ENCODE measurements at places on chromosomes 3 and 15. TPM values are rescaled to one million over a fixed set of nuclear protein-coding genes. Genes with fewer than 3 reads are reported as not detected.

- no peak overlapping the region for H3K27ac ChIP-seq
- no peaks in the 10 kb centered on the region for H3K27me3 ChIP-seq
- no peaks in the 10 kb centered on the region for H3K36me3 ChIP-seq
- H3K4me1 ChIP-seq, result no peaks in the 10 kb centered on the region
- DNase-seq, result no peak
Observed at GRCh38 chr15:42141795-42142667, 14.4 kb downstream of the PLA2G4F start.

DNA sequence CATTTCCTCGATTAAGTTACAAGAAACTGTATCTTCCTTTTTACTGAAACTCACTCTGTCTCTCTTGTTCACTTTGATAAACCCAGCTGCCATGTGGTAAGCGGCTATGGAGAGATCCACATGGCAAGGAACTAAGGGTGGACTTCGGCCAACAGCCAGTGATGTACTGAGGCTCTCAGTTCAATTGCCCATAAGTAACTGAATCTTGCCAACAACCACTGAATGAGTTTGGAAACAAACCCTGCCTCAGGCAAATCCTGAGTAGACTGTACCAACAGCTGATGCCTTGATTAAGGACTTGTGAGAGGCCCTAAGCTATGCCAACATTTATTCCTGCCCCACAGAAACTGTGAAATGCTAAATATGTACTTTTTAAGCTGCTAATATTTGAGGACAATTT is 433.5 kb downstream of the PLOD2 start:
- H3K4me3 ChIP-seq, result no peak overlapping the region
- DNase-seq, result no peak
- H3K36me3 ChIP-seq, result no peaks in the 10 kb centered on the region

GRCh38 chr3:135844386-135844785 is 121.1 kb upstream of the PPP2R3A start:
- H3K4me3 ChIP-seq, result no peak overlapping the region
- H3K27ac ChIP-seq, result no peak overlapping the region
- no peak for DNase-seq
- H3K36me3 ChIP-seq, result no peaks in the 10 kb centered on the region

DNA sequence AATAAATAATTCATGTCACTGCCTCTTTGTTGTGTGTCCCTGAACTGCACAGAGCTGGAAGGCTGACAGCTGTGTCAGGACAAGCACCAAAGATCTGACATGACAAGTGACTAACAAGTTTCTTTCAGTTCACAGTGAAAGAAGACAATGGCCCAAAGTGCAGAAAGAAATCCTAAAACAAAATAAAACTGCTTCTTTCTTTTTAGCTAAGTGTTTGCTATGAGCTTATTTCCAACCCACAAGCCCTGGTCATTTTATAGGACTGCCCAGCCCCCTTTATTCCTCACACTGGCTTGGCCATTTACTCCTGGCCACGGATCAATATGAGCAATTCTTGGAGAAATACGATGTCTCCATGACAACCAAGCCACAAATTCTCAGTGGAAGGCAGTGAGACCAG is 238.5 kb downstream of the WDR72 start:
- DNase-seq, result no peak
- no peaks in the 10 kb centered on the region for H3K4me1 ChIP-seq
- no peaks in the 10 kb centered on the region for H3K36me3 ChIP-seq
- H3K27ac ChIP-seq, result no peak overlapping the region
- no peak overlapping the region for H3K4me3 ChIP-seq
- H3K27me3 ChIP-seq, result no peaks in the 10 kb centered on the region

DNA sequence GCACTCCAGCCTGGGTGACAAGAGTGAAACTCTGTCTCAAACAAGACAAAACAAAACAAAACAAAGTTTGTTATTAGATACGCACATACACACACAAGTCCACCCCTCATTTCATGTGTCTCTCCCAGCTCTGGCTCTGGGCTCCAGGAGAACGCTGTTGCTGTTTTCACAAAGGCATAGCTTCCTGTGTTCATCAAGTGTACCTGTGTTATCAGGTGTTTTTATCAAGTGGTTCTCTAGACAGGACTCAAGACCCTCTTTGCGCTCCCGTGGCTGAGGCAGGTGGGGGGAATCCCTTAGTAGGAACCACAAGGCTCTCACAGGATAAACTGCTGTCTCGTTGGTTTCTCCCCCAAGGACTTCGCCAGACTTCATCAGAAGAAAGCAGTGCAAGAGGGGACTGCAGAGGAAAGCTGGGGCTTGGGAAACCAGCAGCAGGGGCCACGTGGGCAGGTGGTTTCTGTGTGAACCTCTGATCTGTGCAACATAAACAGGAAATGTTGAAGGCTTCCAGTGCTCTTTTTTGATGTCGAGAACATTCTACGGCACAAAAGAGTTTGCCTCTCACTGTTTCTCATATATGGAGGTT is 6.9 kb upstream of the PPP1R2 start:
- H3K36me3 ChIP-seq, result no peaks in the 10 kb centered on the region
- DNase-seq, result no peak
- H3K4me3 ChIP-seq, result no peak overlapping the region
- H3K27me3 ChIP-seq, result no peaks in the 10 kb centered on the region
- peaks cover 18% of the 10 kb centered on the region for H3K4me1 ChIP-seq
- H3K27ac ChIP-seq, result no peak overlapping the region

DNA sequence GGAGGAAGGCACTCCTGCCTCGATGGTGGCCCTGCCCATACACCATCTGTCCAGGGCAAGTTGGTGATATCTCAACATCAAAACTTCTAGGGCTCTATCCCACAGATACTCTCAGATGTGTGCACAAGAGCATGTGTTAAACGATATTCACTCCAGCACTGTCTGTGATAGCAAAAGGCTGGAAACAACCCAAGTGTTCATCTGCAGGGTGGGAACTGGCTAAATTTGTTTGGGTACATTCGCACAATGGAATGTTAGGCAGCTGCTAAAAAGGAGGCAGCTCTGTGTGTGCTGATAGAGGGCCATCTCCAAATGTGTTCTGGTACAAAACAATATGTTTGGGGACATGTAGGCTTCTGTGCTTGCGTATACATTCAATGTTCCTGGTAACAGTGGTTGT is 19.8 kb downstream of the IGDCC4 start:
- DNase-seq, result no peak
- no peak overlapping the region for H3K4me3 ChIP-seq
- H3K27ac ChIP-seq, result no peak overlapping the region
- no peaks in the 10 kb centered on the region for H3K27me3 ChIP-seq
- no peaks in the 10 kb centered on the region for H3K36me3 ChIP-seq
- H3K4me1 ChIP-seq, result no peaks in the 10 kb centered on the region

DNA sequence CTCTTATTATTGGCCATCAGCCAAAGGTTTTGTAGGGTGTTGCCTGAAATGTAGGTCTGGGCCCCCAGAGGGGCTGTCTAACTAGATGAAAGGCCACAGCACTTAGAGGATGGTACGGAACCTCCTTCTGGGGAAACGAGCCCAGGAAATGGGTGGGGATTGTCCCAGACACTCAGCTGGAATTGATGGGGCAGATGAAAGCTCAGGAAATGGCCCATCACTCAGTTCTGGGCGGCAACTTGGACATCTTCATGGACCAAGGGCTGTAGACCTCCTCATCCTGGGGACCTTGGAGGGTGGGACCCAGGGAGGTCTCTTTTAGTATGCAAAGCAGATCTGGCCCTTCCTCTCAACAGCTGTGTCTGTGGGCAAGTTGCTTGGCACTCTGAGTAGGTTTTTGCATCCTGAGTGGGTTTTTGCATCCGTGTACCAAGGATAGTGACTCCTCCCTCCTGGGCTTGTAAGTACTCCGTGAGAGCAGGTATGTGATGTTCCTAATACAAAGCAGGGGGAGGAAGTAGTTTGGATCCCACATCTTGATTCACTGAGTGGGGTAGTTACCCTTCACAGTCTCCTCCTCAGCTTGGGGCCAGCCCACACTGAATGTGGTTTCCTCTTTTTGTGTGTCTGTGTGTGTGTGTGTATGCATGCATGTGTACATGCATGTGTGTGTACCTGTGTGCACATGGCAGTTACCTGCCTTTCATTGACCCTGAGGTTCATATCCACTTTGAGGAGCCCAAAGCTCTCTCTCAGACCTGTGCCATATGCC is 292.0 kb downstream of the RPLP1 start:
- H3K36me3 ChIP-seq, result no peaks in the 10 kb centered on the region
- H3K4me1 ChIP-seq, result no peaks in the 10 kb centered on the region
- no peaks in the 10 kb centered on the region for H3K27me3 ChIP-seq
- no peak overlapping the region for H3K4me3 ChIP-seq
- H3K27ac ChIP-seq, result no peak overlapping the region

DNA sequence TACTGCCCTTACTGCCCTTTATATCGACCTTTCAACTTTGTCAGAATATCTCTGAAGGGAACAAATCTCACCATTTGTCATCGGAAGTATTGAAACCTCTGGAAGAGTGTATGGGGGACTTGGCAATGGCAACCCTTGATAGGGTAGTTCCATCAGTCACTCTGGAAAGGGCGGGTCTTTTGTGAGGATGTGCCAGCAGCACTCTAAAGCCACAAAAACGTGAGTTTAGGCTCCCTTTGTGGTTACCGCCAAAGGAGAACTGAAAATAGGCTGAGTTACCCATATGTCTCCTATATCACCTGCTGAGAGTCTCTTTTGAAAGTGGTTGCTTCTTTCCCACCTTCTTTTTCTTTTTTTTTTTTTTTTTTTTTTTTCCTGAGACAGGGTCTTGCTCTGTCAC is 296.8 kb upstream of the CHRM5 start:
- H3K4me3 ChIP-seq, result no peak overlapping the region
- DNase-seq, result no peak
- H3K36me3 ChIP-seq, result no peaks in the 10 kb centered on the region

DNA sequence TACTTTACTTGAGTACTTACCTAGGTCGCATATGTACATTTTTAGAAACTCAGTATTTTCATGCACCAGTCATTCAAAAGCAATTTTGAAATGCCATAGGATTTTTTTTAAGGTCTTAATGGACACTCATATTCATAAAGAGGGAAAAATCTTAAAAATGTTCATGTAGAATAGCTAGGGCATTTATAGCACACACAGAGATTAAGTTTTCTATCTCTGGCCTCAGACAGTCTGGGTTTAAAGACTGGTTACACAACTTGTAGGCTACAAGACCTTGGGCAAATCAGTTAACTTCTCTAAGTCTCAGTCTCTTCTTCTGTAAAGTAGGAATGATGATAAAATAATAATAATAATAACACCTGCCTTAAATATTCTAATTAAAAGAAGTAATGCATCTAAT is 48.5 kb upstream of the UBP1 start:
- DNase-seq, result no peak
- no peaks in the 10 kb centered on the region for H3K4me1 ChIP-seq
- H3K27ac ChIP-seq, result no peak overlapping the region
- H3K27me3 ChIP-seq, result no peaks in the 10 kb centered on the region
- H3K36me3 ChIP-seq, result no peaks in the 10 kb centered on the region

- no peak overlapping the region for H3K4me3 ChIP-seq
- H3K4me1 ChIP-seq, result no peaks in the 10 kb centered on the region
- H3K36me3 ChIP-seq, result peaks cover 45% of the 10 kb centered on the region
- no peak for DNase-seq
Observed at GRCh38 chr15:101642361-101642760, 9.8 kb downstream of the TM2D3 start.

DNA sequence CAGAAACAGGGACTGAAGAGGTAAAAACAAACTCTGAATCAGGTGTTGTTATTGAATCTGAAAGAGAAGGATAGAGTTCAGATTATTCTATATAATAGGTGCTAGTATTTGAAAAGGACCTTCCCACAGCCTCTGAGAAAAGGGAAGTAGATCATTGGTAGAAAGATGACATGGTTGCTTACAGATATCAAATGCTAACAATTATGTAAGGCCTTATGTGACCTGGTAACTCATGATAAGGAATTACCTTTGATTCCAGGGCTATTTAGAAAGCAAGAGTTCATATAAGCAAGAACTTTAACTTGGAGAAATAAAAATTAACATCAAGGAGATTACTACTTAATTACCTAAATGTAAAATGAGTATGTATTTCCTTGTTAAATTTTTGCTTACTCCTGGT is 7.6 kb downstream of the SLC27A2 start:
- H3K36me3 ChIP-seq, result no peaks in the 10 kb centered on the region
- no peak overlapping the region for H3K27ac ChIP-seq
- DNase-seq, result no peak
- no peaks in the 10 kb centered on the region for H3K27me3 ChIP-seq
- no peaks in the 10 kb centered on the region for H3K4me1 ChIP-seq

DNA sequence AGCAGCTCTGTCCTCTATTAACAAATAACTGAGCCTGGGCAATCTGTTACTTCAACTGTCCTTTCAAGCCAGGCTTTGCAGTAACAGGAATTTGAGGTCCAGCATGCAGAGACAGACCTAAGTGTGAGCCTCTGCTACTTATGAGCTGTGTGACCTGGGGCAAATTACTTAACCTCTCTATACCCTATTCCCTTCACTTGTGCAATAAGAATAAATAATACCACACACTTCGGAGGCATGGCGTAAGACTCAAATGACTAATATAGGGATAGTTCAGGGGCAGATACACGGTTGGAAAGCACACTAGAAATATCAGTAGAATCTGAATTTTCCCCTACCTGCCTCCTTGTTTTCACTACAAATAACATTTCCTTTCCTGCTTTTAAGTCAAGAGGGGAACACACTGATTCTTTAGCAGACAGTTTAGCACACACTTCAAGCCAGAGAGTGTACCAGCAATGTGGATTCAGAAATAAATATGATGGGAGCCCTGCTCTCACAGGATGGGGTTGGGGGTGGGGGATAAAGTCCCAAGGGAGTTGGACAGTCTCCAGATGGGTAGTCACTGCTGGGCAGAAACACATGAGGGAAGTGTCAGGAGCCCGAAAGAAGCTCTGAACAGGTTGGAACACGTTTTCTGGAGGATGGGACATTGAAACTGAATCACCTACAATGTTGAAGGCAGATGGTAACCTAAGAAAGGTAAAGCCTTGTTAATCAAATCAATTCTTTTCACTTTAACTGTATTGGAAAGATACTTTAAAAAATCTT is 61.8 kb upstream of the RBP1 start:
- H3K27ac ChIP-seq, result no peak overlapping the region
- no peaks in the 10 kb centered on the region for H3K27me3 ChIP-seq
- H3K36me3 ChIP-seq, result peaks cover 3% of the 10 kb centered on the region
- DNase-seq, result no peak
- no peaks in the 10 kb centered on the region for H3K4me1 ChIP-seq

DNA sequence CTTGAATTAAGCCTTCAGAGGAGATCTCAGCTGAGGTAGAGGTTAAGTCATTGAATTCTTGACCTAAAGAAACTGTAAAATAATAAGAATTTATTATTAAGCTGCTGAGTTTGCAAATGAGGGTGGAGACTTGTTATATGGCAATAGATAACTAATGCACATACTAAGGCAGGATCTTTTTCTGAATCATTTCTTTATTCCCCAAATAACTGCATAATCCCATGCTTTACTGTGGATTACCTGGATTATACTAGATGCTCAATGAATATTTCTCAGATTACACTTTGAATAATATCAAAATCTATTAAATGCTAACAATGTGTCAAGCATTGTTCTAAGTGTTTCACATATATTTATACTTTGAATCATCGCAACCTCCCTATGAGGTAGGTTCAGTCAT is 532.5 kb downstream of the NAALADL2 start:
- no peak for DNase-seq
- H3K27ac ChIP-seq, result no peak overlapping the region

GRCh38 chr3:194775731-194776130 is 90.0 kb downstream of the FAM43A start:
- H3K27me3 ChIP-seq, result no peaks in the 10 kb centered on the region
- H3K27ac ChIP-seq, result no peak overlapping the region
- no peak for DNase-seq
- no peaks in the 10 kb centered on the region for H3K36me3 ChIP-seq
- H3K4me3 ChIP-seq, result no peak overlapping the region

VPS13C gene
- 93.3 TPM for total RNA-seq

USP50 gene
- total RNA-seq, result not detected

TMCO5A gene
- not detected for total RNA-seq

LMCD1 gene
- total RNA-seq, result 813 TPM

MUC13 gene
- total RNA-seq, result 0.49 TPM

STXBP5L gene
- 0.07 TPM for total RNA-seq

AADACL2 gene
- total RNA-seq, result not detected

SLC12A1 gene
- total RNA-seq, result 0.85 TPM
